MM.1S (cell line): ENCODE measurements at places on chromosomes 3 and 15.

DNA sequence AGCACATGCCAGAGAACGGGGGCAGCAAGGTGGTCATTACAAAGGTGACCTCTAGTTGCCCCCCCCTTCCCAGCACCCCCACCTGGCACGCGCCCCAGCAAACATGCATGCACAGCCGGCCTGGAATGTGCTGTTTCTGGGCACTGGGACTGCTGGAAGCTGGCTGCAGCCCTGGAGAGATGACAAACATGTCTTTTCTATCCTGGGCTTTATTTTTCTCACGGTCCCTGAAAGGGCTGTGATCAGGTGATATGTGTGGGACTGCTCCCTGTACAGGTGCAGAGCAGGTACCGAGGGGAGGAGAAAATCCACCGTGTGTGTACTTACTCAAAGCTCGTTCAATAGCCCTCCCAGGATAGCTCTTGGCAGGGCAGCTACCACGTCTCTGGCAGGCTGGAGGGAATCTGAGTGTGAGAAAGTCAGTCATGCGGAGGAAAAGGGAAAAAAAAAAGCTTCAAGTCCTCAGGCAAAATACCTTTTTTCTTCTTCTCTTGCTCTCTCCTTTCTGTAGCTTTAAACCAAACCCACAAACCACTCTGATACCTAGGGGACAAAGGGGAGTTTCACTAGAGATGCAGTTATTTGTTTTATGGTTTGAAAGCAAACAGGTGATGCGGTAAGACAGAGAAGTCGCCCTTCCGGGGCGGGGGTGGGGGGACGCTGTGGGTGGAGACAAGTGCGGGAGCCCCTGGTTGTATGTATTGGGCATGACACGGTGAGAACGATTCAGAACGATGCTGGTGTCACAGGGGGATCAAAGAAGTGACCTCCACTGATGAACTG, 5.0 kb upstream of the HES1 start:
- peak; percentile 98 for DNase-seq

DNA sequence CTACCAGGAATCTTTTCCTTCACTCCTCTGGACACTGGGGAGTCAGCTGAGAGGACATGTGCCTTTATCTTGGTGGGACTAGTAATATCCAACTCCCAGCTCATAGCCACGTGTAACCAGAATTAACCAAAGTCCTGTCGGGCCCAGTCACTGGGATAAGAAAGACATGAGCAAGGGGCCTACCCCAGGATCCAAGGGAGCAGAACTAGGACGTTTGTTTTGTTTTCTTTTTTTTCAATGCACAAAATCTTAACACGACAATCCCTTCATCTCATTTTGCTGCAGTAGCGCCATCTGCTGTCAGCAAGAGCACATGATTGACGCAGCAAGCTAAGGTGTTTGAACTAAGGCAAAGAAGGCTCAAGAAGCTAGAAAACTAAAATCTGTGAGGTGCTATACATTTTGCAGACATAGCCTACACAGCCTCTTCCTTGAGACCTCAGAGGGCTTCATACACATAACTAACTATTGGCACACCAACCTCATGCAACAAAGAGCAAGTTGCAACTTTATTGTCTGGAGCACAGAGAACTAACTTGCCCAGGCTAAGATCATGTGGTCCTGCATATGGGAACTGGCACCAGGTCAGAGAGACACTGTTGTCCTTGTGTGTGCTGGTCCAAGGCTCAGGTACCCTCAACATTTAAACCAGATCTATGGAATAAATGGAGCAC, 43.6 kb downstream of the RLBP1 start:
- peak; percentile 64 for DNase-seq

DNA sequence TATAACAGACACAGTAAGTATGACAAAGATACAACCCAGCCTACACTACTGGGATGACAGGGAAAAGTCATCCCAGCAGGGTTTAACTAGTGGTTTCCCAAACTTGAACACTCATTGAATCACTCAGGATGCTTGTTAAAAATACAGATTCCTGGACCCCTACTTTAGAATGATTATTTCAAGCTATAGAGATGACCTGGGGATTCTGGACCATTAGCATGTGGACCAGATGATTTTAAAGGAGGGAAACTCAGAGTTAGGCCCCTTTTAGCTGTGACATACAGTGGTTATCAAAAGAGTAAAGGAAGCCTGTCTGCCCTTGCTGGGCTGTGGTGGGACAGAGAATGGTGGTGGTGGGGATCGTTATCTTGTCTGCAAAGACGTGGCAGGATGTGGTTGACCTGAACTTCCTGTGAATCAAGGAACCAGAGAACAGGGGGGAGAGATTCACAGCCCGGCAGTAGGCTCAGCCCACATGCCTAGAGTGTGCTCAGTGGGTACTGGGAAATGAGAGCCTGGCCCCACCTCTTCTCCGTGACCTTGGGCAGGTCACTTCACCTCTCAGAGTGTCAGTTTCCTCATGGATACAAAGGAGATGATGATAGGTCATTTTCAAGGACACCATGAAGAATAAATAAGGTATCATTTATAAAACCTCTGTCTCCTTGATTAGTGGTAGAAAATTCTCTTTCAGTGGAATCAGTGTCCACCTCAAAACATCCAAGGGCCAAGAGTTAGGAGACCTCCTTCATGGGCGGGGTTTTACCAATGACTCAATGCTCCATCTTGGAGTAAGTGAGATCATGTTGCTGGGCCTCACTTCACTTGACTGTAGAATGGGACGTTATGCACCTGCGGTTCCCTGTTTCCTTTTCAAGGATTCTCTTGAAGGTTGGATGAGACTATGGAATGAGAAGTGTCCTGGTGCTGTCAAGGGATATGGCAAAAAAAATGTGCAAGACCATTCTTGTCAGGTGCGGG, 306.5 kb downstream of the RPLP1 start:
- DNase-seq: peak; percentile 95

DNA sequence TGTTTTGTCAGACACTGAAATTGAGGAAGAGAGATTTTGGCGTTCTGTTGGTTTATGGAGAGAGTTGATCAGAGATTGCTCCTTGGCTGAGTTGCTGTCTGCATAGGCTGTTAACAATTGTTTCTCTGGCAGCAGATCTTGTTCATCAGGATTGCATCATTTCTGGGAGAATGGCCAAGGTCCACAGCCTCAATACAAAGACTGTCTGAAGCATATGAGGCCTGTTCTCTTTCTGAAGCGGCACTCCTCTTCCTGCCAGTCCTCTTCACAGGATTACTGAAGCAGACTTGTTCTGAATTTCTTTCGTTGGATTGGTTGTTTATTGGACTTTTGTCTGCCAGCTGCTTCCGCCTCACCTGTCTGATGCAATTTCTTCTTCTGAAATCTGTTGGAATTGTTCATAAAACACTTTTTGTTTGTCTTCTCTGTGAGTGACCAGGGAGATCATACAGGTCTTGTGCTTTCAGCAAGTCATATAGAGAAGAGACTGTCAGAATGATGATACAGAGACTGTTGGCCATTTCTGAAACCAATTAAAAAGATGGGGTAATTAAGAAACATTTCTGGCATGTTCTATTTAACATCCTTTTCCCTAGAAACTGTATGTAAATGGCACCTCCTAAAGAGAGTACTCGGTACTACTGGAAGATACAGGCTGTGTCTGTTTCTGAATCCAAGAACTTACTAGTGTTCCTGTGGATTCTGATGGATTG, 25.5 kb downstream of the SETD5 start:
- DNase-seq: no peak

- DNase-seq: no peak
Measured at GRCh38 chr3:196990601-196991007, 22.0 kb upstream of the PIGZ start.

DNA sequence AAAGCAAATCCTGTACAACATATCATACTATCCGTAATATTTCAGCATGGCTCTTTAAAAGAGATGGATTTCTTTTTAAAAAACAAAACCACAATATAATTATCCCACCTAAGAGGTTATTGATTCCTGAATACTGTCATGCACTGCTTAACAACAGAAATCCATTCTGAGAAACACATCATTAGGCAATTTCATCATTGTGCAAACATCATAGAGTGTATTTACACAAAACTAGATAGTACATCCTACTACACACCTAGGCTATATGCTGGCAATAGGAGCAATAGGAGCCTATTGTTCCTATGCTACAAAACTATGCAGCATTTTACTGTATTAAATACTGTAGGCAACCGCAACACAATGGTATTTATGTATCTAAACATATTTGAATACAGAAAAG, 242.0 kb downstream of the NEK10 start:
- no peak for DNase-seq

GRCh38 chr3:39376959-39377634, 6.1 kb upstream of the SLC25A38 start:
- no peak for DNase-seq

- peak; percentile 27 for DNase-seq
Measured at GRCh38 chr15:57751177-57751800, 44.8 kb downstream of the POLR2M start.

GRCh38 chr15:88950600-88951160, 37.5 kb upstream of the MFGE8 start:
- no peak for DNase-seq

DNA sequence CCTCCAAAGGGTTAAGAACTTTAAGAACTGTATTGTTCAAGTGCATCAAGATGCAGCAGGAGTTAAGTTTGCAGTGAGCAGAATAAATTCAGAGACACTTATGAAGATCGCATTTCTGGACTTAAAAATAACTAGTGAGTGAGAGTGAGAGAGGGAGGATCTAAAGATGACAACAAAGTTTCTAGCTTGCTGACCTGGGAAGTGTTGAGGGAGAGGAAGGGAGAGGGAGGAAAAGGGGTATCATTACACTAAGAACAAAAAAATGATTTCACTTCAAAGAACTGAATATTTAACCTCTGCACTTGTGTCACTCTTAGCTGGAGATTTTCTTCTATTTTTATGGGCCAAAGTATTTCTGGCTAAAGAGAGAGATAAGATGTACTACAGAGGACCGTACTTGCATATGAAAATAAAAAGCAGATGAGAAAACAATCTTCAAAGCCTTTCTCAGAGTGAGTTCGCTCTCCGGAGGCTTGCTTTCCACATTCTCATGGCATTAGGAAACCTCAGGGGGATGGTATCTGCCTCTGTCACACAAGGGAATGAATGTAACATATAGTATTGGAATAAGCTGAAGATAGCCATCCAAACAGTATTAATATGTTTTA, 91.4 kb upstream of the TJP1 start:
- no peak for DNase-seq

DNA sequence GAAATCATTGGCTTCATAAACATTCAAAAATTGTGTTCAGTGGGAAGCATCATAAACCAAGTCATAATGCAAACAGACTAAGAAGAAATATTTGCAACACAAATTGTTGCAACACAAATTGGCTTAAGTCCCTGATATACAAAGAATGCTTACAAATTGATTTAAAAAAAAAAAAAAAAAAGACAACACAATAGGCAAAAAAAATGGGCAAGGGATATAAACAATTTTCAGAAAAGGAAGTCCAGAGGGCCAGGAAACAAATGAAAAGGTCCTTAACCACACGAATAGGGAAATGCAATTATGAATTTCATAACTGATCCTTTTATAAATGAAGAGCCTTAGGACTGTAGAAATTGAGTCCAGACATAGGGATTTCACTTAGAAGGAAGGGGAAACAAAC, 98.9 kb downstream of the LRRK1 start:
- DNase-seq: no peak

DNA sequence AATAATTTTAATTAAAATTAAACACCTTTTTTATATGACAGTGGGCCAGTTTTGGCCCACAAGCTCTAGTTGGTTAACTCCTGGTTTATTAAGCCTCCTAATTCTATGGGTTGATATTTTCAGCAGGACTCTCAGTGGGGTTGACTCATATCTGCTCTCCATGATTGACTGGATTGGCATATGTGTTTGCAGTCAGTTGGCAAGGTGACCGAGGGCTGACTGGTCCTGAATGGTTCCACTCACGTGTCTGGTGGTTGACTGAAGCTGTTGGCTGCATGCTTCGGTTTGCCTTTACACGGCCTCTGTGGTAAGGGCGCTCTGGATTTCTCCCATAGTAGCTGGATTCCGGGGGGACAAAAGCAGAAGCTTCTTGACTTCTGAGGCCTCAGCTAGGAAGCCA, 65.3 kb upstream of the ZNF280D start:
- DNase-seq: no peak

GRCh38 chr15:92629276-92629974, 26.1 kb downstream of the FAM174B start:
- DNase-seq: no peak

GRCh38 chr3:55897573-55898224, 410.6 kb upstream of the WNT5A start:
- no peak for DNase-seq

DNA sequence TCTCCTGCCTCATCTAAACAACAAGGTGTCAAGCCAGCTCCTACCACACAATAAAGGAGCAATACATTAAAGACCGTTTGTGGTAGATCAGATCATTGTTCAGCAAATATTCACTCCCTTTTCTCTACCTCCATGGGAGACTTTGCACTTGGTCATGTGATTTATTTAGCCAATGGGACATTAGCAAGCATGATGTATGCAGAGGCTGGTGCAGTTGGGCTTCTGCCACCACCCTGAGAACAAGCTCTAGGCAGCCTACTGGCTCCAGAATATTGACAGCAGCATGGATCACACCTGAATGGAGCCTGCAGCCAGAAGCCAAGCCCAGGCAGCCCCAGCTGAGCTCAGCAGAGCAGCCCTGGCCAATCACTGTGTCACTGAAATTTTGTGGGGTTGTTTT, 99.4 kb upstream of the UBE2E2 start:
- no peak for DNase-seq

DNA sequence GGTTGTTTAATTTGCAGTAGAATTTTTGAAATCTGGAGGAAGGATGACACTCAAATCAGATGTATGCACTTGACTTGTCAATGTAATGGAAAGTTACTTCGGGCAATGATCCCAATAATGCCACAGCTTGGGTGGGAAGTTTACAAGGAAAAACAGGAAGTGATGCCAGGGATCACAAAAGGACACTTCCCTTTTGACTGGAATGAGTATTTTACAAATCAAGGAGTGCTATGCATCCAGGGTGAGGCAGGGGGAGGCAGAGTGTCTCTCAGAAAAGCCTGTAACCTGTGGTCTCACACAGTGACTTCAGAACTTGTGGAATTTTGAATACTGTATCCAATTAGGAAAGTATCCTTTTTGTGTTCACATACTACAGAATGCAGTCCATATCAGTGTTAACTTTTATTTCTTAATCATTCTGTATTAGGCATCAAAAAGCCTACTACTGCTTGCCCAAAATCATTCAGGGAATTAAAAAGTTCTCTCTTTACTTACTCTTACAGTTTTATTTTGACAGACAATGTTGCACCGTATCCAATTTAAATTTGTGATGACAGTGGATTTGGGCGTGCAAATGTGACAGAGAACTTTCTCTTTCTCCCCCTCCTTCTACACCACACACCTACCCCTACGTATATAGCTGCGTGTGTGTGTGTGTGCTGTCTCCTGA, 445.1 kb downstream of the MECOM start:
- peak; percentile 32 for DNase-seq

- DNase-seq: no peak
Measured at GRCh38 chr3:175384569-175384968, 525.4 kb downstream of the NAALADL2 start.
